ENCODE measurements at places on chromosomes 16 and 17. TPM values are rescaled to one million over a fixed set of nuclear protein-coding genes. Genes with fewer than 3 reads are reported as not detected.

- peak; percentile 49 for DNase-seq
Observed at GRCh38 chr17:43578699-43579565, 32.8 kb upstream of the ETV4 start.

DNA sequence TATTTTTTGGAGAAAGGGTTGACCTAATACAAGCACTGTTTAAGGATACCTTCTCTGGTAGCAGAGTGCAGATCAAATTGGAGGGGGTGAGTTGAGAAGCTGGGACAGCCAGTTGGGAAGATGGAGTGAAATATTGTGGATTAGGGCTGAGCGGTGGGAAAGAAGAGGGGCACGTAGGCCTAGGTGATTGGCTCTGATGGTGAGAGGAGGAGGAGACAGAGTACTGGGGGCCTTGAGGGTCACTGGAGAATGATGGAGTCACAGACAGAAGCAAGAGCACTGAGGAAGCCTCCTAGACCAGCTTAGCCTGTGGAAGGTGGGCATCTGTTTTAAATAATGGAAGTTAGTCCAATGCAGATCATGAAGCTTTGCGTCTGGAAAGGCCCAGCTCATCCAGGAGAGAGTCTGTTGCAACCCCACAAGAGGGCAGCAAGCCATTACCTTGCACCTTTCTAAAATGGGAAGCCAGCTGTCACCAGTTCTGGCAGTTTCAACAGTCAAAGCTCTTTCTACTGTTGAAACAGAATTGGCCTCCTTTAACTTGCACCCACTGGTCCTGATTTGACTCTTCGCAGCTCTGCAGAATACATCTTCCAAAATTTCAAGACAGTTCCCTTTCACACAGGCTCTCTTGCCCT is 11.8 kb downstream of the SLC9A5 start:
- peak; percentile 50 for DNase-seq

- no peak for DNase-seq
Observed at GRCh38 chr17:17376362-17376761, 73.2 kb downstream of the NT5M start.

DNA sequence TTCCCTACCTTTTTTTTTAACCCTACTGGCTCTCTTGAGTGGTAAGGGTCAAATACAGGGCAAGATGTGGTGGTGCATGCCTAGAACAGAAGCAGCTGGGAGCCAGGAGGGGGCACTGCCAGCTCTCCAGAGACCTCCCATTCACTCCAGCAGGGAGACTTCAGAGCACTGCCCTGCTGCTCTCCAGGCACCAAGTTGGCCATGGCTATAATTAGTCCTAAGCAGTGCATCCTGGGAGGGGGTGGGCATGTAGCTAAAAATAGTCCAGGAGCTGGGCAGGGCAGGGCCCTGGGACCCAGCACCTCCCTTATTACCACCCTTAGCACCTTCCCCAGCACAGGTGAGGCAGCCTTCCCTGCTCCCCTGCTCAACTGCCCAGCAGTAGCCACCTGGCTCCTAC is 3.5 kb downstream of the CORO6 start:
- DNase-seq = no peak

DNA sequence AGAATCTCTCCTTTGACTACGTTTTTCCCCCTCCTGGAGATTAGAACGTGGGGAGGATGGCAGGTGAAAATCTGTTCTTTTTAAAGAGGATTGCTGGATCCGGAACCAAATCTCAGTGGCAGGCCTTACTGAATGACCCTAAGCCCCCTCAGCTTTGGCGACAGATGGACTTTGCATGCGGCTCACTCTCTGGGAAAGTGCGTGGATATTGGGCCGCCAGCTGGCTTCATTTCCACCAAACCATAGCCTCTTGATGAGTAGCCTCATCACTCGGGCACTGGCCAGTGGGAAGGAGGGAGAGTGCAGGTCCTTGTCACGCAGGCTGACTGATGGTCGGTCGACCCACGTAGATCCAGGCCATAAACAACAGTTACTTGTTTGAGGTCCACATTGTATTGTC is 31.3 kb upstream of the CCDC182 start:
- no peak for DNase-seq

TNK1 gene
- 9.7 TPM for total RNA-seq

NOD2 gene
- total RNA-seq = 0.17 TPM

VMO1 gene
- 0.17 TPM for total RNA-seq

C1QTNF8 gene
- total RNA-seq = not detected

DNA sequence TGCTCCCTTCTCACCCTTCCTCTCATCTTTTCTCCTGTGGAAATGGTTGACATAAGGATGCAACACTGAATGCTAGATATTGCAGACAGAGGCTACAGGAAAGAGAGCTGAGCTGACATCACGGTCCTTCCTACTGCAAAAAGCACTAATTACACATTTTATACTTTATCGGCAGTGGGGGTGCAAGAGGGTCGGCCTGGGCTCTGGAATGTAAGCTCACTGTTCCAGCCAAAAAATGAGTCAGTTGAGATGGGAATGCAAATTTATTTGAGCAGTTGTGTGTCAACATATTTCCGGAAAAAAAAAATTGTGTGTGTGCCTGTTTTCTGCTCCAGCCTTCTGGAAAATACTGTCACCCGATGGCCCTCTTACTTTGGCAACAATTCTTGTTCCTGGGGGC is 14.1 kb upstream of the MRTFB start:
- no peak for DNase-seq

DNA sequence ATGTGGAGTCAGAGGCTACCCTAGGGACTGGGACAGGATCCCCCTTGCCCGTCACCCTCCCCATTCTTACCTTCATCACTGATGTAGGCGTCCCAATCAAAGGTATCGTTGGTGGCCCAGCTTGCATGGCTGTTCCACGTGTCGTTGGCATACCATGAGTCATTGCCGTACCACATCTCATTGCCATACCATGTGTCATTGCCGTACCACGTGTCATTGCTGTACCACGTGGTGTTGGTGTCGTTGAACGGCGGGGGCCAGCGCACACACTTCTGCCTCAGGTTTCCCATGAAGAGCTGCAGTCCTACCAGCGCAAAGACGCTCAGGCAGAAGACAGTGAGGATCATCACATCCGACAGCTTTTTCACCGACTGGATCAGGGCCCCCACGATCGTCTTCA is 4.8 kb downstream of the SCN4A start:
- no peak for DNase-seq

GRCh38 chr16:82701442-82701955 is 74.7 kb downstream of the CDH13 start:
- DNase-seq = no peak

GAS7 gene
- total RNA-seq = 0.50 TPM

DNA sequence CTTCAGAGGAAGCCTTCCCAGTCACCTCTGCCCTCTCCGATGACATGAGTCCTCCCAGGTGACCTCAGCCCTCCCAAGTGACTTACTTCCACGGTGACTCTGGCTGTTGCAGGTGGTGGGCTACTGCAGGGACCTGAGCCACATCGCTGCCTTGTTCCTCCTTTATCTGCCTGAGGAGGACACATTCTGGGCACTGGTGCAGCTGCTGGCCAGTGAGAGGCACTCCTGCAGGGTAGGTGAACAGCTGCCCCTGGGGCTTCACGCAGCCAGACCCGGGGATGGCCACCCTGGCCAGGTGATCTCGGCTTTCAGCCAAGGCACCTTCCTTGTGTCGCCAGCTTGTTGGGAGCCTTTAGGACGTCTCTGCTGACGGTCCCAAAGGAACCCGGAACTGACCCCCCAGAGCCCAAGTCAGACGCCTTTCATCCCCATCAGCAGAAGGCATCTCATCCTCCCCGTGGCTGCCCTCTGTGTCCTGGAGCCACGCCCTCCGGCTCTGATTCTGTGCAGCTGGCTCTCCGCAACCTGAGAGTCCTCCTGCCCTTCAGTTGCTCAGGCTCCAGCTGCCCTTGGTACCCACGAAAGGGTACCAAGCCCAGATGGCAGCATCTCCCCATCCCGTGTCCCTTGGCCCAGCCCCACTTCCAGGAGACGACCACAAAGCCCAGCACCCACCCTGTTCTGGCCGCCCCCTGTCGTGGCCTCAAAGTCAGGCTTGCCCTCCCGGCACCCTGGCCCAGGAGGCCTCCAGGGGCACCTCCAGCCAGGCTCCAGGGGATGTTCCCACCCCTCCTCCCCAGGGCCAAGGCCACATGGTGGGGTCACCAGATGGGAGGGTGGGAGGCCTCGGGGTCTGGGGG is 81.7 kb downstream of the GOSR1 start:
- no peak for DNase-seq

- no peak for DNase-seq
Observed at GRCh38 chr16:2507665-2508064, 6.1 kb upstream of the ATP6V0C start.

DNA sequence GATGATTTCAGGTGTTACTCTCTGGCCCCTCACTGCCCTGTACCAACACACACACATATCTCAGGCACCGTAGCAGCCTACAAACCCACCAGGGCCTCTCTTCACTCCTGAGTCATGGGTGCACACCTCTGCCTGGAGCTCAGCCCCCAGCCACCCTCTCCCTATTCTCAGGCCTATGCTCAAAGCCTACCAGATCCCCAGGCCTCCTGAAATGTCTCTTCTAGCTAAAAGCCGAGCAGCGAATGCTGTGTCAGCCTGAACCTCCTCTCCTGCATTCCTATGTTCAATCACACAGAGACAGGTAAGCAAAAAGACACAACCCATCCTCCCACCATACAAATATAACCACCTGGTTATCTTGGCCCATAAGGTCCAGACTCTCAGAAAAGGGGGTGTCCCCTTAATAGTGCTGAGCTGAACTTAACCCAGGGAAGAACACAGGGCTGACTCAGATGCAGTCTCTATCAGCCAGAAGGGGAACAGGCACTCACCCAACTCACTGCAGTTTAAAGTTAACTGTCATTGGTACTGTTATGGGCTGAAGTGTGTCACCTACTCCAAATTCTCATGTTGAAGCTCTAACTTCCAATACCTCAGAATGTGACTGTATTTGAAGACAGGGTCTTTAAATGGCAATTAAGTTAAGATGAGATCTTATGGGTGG is 62.0 kb upstream of the TEKT3 start:
- DNase-seq = no peak

- DNase-seq = no peak
Observed at GRCh38 chr16:66968847-66969246, 7.8 kb downstream of the CES3 start.

OTOP2 gene
- total RNA-seq = 0.28 TPM

- no peak for DNase-seq
Observed at GRCh38 chr17:77884019-77884418, 74.5 kb upstream of the TNRC6C start.

- peak; percentile 100 for DNase-seq
Observed at GRCh38 chr17:41655611-41656111, 31.3 kb upstream of the KRT17 start.

- DNase-seq = peak; percentile 69
Observed at GRCh38 chr17:30950669-30951399, 20.0 kb upstream of the RNF135 start.

DNA sequence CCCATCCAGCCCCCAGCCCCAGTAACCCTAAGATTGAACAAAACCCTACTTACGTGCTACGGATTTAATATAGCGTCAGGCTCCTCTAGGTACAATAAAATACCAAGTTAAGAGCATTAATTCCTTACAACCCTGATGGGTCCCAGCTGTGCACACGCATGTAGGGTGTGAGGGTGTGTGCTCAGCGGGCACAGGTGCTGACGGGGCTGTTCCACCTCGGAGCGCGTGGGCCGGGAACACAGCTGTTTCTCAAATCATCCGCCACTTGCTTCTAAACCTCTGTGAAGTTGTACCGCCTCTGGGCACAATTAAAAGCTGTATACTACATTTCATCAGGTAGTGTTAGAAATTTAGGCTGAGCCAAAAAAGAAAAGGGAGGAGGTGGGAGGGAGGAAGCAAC is 478.6 kb downstream of the MAF start:
- DNase-seq = no peak

GRCh38 chr16:47519996-47520679 is 59.0 kb downstream of the PHKB start:
- DNase-seq = no peak

GRCh38 chr17:30244853-30245385 is 9.4 kb upstream of the SLC6A4 start:
- peak; percentile 68 for DNase-seq
